Hepatocyte (in vitro differentiated cells): ENCODE measurements at places on chromosomes 1 and 21.

DNA sequence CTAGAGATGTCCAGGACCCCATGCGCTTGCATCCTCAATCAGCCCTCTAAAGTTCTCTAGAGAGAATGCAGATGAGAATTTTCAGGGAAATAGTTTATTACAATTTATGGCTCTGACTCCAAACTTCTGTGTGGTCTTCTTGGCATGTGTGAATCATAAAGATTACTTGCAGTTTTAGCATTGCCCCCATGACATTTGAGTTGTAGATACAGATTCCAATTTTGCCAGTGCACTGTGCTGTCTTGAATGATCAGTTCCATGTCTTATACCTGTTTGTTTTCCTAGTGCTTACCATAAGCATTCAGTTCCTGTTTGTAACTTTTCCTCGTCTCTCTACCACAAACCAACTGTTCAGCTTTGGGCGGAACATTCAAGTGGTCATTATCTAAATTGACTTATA is 4.8 kb downstream of the KRTAP21-3 start:
- H3K36me3 ChIP-seq: no peaks in the 10 kb centered on the region
- H3K27ac ChIP-seq: no peak overlapping the region
- DNase-seq: no peak
- no peaks in the 10 kb centered on the region for H3K27me3 ChIP-seq

GRCh38 chr1:28232558-28233263 is at the start of gene DNAJC8:
TSS of gene DNAJC8 (minus strand) at chr1:28233029. CDS start at chr1:28232998, 31 bp downstream.
- H3K27me3 ChIP-seq: no peaks in the 10 kb centered on the region
- peak within 1 kb of the TSS; percentile 70 for H3K4me3 ChIP-seq
- no peaks in the 10 kb centered on the region for H3K36me3 ChIP-seq

GRCh38 chr1:69081668-69082067 is 486.1 kb upstream of the LRRC7 start:
- no peak for DNase-seq
- H3K4me3 ChIP-seq: no peak overlapping the region
- H3K27me3 ChIP-seq: no peaks in the 10 kb centered on the region
- H3K4me1 ChIP-seq: no peaks in the 10 kb centered on the region

DNA sequence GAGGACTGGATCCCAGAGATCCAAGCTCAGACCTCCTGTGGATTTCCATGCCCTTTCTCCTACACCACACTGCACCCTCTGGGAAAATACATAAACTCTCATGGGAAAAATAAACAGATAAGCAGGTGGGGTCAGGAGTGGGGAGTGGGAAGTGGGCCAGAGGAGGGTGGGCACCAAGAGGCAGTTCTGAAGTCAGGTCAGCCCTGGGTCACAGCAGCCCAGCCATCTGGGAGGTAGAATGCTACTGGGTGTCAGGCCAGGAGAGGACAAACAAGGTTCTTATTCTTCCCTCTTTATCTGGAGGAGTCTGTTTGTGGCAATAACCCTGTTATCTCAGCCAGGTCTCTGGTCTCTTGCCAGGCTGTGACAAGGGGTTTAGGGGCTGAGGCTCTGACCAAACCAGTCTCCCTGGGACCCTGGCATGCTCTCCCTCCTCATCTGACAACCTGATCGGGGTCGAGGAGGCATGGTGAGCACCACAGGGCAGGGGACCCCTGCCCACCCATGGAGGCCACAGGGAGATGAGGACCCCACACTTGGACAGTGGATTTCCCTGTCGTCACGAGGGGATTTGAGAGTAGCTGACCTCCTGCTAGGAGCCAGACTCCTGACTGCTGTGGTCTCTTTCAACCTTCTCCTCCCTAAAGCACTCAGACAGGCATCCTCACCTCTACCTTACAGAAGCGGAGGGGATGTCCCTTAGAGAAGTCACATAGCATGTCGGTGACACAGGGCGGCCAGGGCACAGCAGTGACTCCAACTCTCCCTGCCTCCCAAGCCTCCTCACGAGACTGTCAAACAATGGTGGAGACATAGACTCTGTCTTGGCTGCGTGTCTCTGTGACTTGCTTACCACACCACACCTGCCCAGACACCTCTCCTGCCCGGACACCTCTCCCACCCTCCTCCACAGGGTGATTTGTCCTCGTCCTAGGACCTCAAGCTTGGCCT is 51.3 kb upstream of the IFFO2 start:
- DNase-seq: no peak
- H3K27me3 ChIP-seq: no peaks in the 10 kb centered on the region
- no peaks in the 10 kb centered on the region for H3K36me3 ChIP-seq
- no peak overlapping the region for H3K27ac ChIP-seq

DNA sequence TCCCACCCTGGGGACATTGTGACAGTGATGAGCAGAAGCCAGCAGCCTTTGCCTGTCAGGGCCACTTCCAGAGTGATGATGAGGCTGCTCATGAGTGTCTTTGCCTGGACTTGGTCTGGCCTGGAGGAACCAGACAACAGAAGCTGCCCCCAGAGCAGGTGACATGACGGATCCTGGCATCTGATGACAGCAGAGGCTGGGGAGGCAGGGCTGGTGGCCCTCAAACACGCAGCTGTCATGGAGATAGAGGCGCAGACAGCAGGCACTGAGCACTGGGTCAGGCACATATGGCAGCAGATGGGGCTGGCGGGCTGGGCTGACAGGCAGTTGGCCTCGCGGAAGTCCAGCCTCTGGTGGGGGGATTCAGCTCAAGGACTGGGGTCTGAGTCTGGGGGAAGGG is 66.4 kb upstream of the STUM start:
- H3K4me1 ChIP-seq: peaks cover 23% of the 10 kb centered on the region
- H3K4me3 ChIP-seq: no peak overlapping the region
- no peaks in the 10 kb centered on the region for H3K36me3 ChIP-seq
- peaks cover 41% of the 10 kb centered on the region for H3K27me3 ChIP-seq

GRCh38 chr1:32900956-32901822 is at the start of gene TMEM54:
TSS of gene TMEM54 (minus strand) at chr1:32901389. CDS start at chr1:32901238, 151 bp downstream.
- no peaks in the 10 kb centered on the region for H3K36me3 ChIP-seq
- no peaks in the 10 kb centered on the region for H3K27me3 ChIP-seq
- peaks cover 4% of the 10 kb centered on the region for H3K4me1 ChIP-seq
- peak within 1 kb of the TSS; percentile 43 for H3K27ac ChIP-seq
- peak; percentile 86 for DNase-seq

DNA sequence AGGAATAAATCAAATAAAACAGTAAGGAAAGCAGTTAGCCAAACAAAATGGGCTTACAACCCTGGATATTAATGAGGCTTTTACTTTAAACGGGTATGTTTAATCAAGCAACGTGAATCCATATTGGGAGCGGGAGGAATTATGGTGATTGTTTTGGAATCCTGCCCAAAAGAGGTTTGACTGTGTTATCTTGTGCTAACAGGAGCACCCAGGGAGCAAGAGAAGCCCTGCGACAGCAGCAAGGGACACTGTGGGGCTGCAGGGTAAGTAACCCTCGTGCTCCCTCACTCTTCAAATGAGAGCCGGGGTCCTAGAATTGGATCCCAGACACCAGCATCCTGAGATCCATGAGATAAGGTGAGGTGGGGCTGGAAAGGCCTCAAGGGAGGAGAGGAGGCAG is 72.6 kb upstream of the PGBD5 start:
- H3K27ac ChIP-seq: no peak overlapping the region
- peaks cover 3% of the 10 kb centered on the region for H3K27me3 ChIP-seq
- no peak for DNase-seq
- H3K4me3 ChIP-seq: no peak overlapping the region

DNA sequence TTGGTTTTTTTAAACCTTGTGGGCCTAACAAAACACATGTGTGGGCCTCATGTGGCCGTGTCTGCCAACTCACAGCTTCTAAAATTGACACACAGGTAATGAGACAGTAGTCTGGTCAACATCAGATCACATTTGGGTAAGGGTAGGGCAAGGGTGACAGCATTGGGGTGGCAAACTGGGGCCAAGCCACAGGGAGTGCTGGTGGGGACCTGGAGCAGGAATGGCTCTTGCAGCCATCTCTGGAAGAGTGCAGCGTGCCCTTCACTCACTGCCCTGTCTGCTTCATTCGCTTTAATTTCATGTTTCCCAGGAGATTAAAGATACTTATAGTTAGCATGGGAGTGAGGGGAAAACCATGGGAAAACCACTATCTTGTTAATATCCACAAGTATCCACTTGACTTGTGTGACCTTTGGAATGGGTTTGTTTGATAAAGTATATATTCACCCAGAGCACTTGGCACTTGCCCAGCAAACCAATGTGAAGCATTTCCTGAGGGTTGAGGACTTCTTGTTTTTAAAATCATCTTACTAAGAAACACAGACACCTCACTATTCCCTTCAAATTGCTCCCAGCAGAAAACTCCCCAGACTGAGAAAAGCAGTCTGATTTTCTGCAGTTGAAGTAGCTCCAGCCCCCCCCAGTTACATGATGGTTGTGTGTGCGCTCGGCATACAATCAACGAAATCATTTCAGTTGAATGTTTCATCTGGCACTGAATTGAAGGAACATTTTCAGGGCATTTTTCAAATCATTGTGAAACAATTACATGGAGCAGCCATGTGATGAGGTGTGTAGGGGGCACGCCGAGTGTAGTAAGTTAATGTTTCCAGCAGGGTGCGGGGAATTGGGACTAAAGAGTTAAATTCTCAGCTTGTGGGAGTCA is 175.7 kb downstream of the VPS13D start:
- H3K27me3 ChIP-seq: no peaks in the 10 kb centered on the region
- H3K4me1 ChIP-seq: peaks cover 69% of the 10 kb centered on the region
- no peak overlapping the region for H3K4me3 ChIP-seq
- peak overlapping the region; percentile 78 for H3K27ac ChIP-seq

GRCh38 chr1:27655151-27655937 is 16.6 kb downstream of the IFI6 start:
- no peaks in the 10 kb centered on the region for H3K36me3 ChIP-seq
- H3K27me3 ChIP-seq: no peaks in the 10 kb centered on the region
- H3K4me3 ChIP-seq: no peak overlapping the region
- no peak for DNase-seq

DNA sequence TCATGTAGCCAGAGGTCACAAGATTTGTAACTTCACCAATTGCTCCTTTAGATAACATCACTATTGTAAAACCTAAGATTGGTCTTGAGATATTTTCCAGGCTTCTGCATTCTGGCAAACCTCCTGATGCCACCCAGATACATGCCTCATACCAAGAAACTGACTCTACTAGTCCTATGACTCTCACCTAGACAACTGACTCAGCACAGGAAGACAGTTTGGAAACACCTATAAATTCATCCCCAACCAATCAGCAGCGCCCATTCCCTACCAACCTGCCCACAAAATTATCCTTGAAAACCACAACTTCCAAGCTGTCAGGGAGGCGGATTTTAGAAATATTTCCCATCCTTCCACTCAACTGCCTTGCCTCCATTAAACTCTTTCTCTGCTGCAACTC is 2.6 kb downstream of the NME7 start:
- no peaks in the 10 kb centered on the region for H3K36me3 ChIP-seq
- H3K4me1 ChIP-seq: peaks cover 5% of the 10 kb centered on the region
- no peak for DNase-seq
- H3K27me3 ChIP-seq: no peaks in the 10 kb centered on the region
- no peak overlapping the region for H3K4me3 ChIP-seq

GRCh38 chr1:216071262-216071661 is 352.0 kb downstream of the USH2A start:
- H3K4me3 ChIP-seq: no peak overlapping the region
- peak; percentile 5 for DNase-seq
- no peak overlapping the region for H3K27ac ChIP-seq
- H3K27me3 ChIP-seq: no peaks in the 10 kb centered on the region
- no peaks in the 10 kb centered on the region for H3K36me3 ChIP-seq

- H3K27ac ChIP-seq: peak overlapping the region; percentile 41
- DNase-seq: peak; percentile 38
- no peaks in the 10 kb centered on the region for H3K27me3 ChIP-seq
- H3K4me3 ChIP-seq: no peak overlapping the region
Measured at GRCh38 chr1:172870901-172871606, 179.7 kb downstream of the TNFSF18 start.

- no peak for DNase-seq
- no peaks in the 10 kb centered on the region for H3K27me3 ChIP-seq
- H3K36me3 ChIP-seq: no peaks in the 10 kb centered on the region
Measured at GRCh38 chr21:41227357-41228005, 59.5 kb downstream of the BACE2 start.

GRCh38 chr1:58922302-58923089 is 138.6 kb upstream of the JUN start:
- no peak overlapping the region for H3K4me3 ChIP-seq
- no peaks in the 10 kb centered on the region for H3K36me3 ChIP-seq
- DNase-seq: peak; percentile 88
- peaks cover 37% of the 10 kb centered on the region for H3K4me1 ChIP-seq
- H3K27ac ChIP-seq: peak overlapping the region; percentile 94

DNA sequence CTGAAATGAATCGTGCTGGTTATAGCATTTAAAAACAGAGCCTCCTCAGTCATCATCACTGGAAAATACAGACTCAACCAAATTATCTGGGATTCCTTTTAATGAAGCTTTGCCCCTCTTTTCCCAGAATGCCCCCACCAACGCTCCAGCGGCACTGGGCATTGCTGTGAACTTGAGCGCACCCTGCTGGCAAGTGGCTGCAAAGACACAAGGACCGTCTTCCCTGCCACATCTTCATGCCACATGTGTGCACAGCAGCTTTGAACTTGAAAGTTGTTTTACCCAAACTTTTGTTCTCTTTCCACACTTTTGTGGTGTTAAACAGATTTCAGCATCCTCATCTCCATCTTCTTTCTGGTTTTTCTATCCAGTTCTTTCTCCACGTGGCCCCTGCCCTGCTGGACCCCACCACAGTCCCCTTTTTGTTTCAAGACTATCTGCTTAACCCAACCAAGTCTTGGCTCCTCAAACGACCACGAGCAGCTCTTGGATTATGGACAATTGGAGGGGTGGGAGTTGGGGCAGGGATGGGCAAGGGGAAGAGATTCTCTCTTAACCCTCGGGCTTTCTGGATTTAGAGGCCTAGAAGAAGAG is 12.8 kb upstream of the LMX1A start:
- H3K27ac ChIP-seq: no peak overlapping the region
- DNase-seq: peak; percentile 73
- peaks cover 26% of the 10 kb centered on the region for H3K27me3 ChIP-seq
- no peak overlapping the region for H3K4me3 ChIP-seq
- H3K4me1 ChIP-seq: peaks cover under 1% of the 10 kb centered on the region

- no peak overlapping the region for H3K27ac ChIP-seq
- H3K36me3 ChIP-seq: no peaks in the 10 kb centered on the region
- H3K4me3 ChIP-seq: no peak overlapping the region
- DNase-seq: no peak
- H3K27me3 ChIP-seq: no peaks in the 10 kb centered on the region
Measured at GRCh38 chr1:23040509-23040908, 21.2 kb downstream of the KDM1A start.

- no peak for DNase-seq
- H3K27me3 ChIP-seq: no peaks in the 10 kb centered on the region
- no peak overlapping the region for H3K4me3 ChIP-seq
- H3K27ac ChIP-seq: no peak overlapping the region
Measured at GRCh38 chr1:185367218-185367617, 50.2 kb upstream of the IVNS1ABP start.
